ENCODE measurements at places on chromosomes 13 and 19. TPM values are rescaled to one million over a fixed set of nuclear protein-coding genes. Genes with fewer than 3 reads are reported as not detected.

- DNase-seq = no peak
Measured at GRCh38 chr13:22040810-22041364, 370.0 kb downstream of the FGF9 start.

DNA sequence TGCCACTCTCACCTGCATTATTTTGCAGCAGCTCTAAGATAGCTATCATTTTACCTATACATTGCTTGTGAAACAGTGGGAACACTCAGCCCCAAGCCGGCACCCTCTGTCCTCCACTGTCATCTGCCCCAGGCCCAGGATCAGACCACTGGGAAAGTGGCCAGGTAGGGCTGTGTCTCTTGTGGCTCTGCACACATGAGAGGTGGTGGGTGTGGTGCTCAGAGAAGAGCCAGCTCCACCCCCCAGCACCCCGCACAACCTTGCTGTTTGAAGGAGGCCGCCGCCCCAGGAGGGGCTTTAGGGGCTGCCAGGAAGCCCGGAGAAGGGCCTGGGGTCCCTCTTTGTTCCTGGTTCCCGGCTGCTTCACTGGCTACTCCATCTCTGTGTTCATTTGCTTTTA, 26.6 kb downstream of the PPP1R37 start:
- DNase-seq = no peak

Gene CEACAM20
- not detected for total RNA-seq

DNA sequence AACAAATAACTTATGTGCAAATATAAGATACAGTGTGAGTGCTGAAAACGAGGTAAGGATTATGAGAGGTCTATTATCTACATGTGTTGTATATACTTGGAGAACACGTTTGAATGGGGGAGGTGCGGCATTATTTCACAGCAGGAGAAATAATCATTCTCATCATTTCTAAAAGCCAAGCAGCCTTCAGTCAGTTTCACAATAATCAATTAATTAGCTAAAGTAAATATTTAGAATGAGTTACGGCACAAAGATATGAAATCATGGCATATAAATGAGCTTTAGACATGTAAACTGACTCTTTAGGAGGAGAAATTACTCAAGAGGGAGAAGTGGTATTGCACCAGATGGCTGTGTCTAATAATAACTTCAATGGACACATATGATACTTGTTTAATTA, 366.6 kb downstream of the DNAJC15 start:
- DNase-seq = no peak

GRCh38 chr13:60288569-60288968, 108.5 kb upstream of the TDRD3 start:
- DNase-seq = no peak

Measured in H4 (cell line).